Right lung (tissue), 10 donors: ENCODE measurements at places on chromosomes 5 and 9. TPM values are rescaled to one million over a fixed set of nuclear protein-coding genes. Genes with fewer than 3 reads are reported as not detected.

The C9 gene
- polyA plus RNA-seq = not detected

The ANKRD31 gene
- polyA plus RNA-seq = 0.62 TPM

The HSPB3 gene
- 0.30 TPM for polyA plus RNA-seq

The EGFLAM gene
- polyA plus RNA-seq = 14.3 TPM

The ANKRD34B gene
- polyA plus RNA-seq = not detected

The CBY3 gene
- 0.28 TPM for polyA plus RNA-seq

The EFNA5 gene
- polyA plus RNA-seq = 26.5 TPM

The GABRG2 gene
- polyA plus RNA-seq = 0.25 TPM

The RECK gene
- 26.1 TPM for polyA plus RNA-seq

The SH3RF2 gene
- 0.58 TPM for polyA plus RNA-seq

The CENPK gene
- 55.9 TPM for polyA plus RNA-seq

GRCh38 chr9:77748214-77748772, 100.2 kb upstream of the GNA14 start:
- no peak for DNase-seq

DNA sequence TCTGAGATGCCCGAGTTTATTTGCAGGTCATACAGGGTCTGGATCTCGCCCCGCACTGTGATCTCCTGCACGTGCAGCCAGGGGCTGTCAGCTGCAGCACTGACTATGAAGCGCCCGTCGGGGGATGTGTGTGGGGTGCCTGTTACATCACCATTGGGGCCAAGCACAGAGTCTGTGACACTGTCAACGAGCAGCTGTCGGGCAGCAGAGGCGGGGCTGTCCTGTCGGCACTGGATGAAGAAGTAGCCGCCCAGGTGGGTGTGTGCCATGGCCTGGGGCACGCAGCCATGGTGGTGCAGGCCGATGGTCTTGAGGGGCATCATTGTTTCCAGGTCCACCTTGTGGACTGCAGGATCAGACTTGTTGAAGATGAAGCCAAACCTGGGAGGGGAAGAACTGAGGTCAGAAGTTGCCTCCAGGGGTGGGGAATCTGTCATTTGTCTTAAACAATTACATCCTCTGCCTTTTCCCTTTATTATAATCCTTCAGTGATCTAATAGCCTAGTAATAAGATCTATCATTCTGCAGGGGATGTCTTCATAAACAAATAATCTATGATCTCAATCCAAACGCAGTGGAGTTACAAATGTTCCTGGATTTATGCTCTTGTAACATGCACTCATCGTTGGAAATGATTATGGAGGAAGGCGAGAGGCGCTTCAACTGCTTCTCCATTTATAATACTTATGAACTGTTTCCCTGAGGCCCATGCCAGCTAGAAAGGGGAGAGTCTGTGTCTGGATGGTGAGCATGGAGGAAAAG, 147.8 kb downstream of the HSPA4 start:
- DNase-seq = no peak

GRCh38 chr5:38757451-38758245, 88.2 kb upstream of the OSMR start:
- DNase-seq = no peak

- DNase-seq = no peak
Observed at GRCh38 chr5:81177061-81177460, 56.1 kb upstream of the CKMT2 start.

- no peak for DNase-seq
Observed at GRCh38 chr5:54309691-54310432, 511 bp downstream of the ARL15 start.

GRCh38 chr5:76787237-76787636, 31.6 kb upstream of the F2RL1 start:
- DNase-seq = no peak

- DNase-seq = no peak
Observed at GRCh38 chr9:15231788-15232635, 75.0 kb downstream of the TTC39B start.

DNA sequence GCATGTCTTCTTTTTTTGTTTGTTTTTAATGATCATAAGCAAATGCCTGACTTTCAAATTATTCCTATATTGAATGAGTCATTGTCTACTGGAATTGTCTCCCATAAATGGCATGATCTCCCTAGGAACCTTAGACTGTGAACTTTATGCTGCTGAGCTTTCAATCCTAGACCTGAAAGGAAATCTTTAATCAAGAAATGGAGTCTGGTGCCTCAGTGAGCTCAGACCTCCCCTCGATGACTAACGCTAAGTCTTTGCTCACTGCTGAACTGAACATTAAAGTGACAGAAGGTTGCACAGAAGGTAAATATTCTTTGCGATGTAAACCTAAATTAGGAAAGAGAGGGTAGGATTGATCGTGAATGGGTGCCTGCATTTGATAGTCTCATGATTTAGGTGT, 745.2 kb upstream of the WWC1 start:
- DNase-seq = no peak

DNA sequence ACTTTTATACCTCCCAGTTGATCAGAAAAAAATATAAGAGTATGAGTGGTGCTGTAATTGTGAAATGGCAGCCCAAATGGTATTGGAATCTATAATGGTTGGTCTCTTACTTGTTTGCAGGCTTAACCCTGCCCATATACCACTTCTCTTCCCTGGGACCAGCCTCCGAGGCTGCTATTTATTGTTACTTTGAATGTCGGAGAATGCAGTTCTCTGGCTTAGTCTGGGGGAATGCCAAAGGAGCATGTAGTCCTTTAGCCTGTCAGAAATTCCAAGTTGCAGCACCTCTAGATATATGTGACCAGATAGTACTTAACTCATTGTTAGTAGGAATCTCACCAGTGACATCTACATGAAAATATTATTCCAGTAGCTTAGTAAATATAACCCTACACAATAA, 47.5 kb downstream of the SLC44A1 start:
- DNase-seq = no peak

DNA sequence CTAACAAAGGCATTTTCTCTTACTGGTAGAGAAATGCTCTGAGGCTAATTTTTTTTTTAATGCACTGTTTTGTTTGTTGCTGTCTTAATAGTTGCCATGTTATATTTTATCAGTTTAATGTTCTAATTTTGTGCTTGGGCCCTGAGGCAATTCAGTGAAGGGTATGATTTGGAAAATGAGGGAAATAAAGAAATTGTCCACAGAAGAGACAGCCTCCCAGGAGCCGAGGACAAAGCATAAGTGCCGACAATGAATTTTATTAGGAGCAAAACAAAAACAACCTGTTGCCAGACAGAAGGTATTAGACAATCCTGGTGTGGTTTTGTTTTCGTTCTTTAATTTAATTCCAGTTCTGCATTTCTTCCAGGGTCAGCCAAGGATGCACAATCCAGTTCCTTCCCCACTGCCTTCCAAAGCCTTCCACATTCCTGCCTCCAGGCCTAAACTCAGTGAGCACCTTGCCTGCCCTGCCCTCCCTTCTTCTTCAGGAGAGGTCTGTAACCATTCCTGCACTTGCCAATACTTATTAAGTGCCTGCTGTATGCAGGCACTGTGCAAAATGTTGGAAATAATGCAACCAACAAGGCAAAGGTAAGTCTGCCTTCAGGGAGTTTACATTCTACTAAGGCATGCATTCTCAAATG, 4.3 kb upstream of the TCOF1 start:
- no peak for DNase-seq

DNA sequence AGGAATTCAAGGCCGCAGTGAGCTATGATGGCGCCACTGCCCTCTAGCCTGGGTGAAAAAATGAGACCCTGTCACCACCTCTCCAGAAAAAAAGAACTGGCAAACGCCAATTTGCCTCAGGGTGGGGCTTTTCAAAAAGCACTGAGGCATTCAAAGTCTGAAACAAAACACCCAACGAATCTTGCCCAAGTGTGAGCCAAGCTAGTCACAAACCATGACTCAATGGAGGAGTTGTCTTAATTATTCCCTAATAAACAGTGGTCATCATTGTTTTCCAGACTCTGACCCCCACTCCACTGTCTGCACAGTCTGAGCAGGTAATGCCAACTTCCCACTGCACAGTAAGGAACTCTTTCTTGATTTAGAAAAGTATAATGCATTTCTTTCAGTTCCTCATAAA, 16.8 kb downstream of the FRMD3 start:
- no peak for DNase-seq

DNA sequence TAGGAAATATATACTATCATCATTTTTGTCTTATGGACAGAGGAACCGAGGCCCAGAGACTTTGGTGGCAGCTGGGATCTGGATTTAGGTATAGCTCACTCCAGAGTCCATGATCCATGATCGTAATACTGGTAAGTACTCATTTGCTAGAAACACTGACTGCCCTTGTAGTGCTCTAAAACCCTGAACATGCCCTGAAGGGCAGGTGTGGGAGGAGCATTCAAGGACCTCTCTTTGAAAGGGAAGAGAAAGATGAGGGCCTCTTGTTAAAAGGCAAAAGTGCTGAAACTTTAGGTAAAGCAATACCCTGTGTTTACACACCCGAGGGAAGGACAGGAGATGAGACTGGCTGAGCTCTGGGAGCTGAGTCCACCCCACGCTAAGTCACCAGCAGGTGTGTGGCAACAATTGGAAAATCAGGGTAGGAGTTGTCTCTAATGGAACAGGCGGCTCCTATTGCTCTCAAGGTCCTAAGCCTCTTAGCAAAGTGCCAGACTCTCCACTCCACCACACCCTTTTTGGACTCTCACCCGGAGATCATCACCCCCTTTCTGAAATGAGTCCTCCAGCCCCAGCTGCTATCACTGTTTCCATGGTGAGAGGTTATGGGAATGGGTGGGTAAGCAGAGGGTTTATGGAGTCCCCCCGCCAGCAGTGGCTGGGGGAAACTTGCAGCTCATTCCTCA, 34.8 kb downstream of the TRPC7 start:
- DNase-seq = no peak

DNA sequence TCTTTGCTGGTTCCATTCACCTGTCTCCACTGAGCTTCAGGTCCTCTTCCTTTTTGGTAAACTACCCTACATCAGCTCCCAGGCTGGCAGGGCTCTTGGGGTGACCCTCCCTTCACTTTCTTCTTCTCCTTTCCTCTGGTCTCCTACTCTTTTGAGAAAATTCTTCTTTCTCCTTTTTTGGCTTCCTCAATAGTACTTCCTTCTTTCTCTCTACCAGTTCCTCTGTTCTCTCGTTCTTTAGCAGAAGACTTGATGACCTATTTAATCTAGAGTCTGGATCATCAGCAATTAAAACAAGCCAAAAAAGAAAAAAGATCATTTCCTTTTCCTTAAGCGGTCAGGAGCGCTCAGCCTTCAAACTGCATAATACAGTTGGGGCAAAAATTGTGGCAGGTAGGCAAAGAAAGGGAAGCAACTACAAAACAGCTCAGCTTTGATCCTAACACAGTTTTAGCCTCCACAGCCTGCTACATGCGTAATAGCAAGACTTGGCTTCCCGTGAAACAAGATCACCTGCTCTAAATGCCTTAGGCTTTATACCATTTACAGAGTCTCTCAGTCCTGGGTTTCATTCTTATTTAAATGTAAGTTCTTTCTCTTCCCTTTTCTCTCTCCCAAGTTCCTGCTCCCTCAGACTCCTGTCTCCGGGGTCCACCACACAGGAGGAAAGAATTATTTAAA, 14.0 kb upstream of the GSN start:
- no peak for DNase-seq

- DNase-seq = peak; percentile 14
Observed at GRCh38 chr5:108749128-108749861, 1.6 kb downstream of the FER start.

DNA sequence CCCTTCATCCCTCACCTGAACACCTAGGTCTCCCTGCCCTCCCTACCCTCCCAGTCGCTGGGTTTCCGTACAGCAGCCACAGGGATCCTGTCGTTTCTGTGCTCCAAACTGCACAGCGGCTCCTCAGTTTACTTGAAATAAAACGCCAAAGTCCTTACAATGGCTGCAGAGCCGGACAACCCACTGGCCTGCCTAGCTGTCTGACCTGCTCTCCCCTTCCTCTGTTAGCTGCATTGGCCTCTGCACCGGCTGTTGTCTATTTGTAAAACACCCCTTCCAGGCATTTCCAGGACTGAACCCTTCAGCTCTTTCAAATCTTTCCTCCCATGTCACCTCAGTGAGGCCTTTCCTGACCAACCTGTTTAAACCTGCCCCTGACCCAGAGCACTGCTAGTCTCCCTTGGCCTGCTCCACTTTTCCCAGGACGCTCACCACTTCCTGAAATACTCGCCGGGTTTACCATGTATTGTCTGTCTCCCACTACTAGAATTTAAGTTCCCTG, 9.1 kb upstream of the MGAT1 start:
- DNase-seq = no peak

DNA sequence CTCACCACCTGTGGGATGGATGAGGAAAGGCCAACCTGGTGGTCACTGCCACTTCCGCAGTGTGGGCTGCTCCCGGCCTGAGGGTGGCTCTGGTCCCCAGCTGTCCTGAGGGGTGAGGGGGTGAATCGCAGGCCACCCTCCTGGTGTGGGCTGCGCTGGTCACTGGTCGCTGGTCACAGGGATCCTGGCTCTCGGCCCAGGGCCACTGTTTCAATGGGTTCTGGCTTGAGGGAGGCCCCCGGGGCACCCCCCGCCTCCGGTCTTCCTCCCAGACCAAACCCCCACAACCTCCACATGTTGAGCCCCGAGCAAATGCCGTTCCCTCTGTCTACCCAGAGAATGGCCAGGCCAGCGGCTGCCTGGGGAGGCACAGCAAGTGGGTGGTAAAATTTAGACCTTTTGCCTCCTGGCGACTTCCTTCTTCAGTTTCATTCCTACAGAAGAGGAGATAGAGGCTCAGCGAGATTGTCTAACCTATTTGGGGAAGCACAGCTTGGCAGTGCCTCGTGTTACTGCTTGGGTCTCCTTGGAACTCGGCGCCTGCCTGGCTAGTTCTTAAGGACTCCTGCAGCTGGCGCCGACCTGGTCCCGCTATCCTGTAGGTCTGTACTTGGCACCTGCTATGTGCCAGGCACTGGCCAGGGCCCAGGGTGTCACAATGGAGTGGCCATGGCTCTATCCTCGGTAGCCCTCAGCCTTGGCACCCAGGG, 48.2 kb downstream of the RXRA start:
- no peak for DNase-seq

DNA sequence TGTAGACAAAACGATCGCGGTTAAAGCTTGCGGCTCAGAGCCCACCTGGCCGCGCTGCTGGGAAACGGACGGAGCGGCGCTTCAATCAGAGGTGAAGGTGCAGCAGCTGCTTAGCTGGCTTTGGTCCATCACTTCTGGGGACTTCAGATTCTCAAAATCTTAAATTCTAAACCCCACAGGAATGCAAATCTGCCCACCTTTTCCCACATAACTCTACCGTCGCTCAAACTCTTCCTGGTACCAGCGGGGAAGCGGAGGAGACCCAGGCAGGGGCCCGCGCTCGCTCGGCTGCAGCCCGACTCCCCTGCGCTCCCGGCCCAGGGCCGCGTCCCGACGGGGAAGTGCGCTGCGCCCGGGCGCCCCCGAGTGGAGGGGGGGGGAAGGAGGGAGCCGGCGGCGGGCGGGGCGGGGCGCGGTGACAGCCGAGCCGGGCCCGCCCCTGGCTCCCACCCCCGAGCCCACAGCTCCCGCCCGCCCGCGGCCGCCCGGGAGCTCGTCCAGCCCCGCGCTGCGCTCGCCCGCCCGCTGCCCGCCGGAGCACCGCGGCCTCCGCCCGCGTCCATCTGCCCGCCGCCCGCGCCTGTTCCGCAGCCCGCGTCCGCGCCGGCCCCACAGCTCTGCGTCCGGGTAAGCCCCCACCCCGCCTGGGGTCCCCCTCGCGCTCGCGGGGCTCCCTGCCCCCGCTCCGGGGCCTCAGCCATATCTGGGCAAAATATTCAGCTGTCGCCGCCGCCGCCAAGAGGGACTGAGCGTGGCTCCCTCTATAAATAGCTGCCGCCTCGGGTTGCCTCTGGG, at the start of gene TMOD1:
Gene TMOD1, plus strand, starts transcription at position 490 of the 795 bp plus-strand sequence. CDS start 22,523 bp downstream, outside the sequence.
- no peak for DNase-seq

GRCh38 chr9:107711542-107711941, 222.0 kb upstream of the KLF4 start:
- DNase-seq = no peak
